ENCODE measurements at places on chromosomes 4 and X.

GRCh38 chr4:88212253-88212561, 53.8 kb upstream of the ABCG2 start:
- DNase-seq = no peak

DNA sequence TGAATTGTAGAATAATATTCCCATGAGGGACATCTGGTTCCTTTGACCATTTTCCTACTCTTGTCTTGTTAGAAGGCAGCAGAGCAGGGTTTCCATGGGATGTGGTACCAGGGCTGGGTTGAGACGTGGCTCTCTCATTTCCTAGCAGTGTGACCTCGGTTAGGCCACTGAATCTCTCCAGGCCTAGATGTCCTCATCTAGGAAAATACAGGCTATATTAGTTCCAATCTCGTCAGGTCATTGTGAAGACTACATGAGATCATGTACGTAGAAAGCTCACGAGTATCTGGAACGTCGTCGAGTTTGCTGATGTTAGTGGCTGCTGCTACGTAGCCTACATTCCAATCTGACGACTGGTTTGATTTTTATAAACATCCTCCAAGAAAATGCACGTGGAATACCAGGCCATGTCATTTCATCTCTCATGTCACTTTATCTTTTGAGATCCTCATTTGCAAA, 278.2 kb upstream of the GATB start:
- DNase-seq = no peak

DNA sequence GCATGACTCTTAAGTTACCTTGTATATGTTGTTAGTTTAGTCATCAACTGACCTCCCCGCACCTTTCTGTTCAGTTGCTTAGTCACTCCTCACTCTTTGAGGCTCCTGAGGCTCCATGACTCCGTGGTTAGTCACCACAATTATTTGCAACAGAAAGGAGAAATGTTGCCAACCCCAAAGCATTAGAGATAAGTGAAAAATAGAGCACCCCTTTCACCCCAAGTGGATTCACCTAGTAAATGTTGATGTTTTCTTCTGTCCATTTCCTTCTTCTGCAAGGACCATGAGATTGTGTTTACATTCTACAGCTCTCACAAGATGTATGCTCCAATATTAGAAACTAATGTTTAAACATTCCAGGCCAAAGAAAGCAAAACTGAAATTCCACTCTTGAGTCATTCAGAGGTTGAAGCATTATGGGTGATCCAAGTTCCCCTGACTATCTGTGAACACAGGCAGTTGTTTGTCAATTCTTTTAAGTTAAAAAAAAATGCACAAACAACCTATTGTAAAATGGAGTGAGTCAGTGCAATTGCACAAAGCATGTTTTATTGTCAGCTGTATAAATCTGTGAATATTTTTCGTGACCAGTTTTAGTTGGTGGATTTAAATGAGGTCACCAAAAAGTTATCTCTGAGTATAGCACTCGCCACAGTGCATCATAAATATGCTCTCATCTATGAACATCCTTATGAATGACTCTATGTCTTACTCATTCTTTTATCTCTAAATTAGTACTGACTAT, 552.4 kb upstream of the MAGEB2 start:
- DNase-seq = no peak

DNA sequence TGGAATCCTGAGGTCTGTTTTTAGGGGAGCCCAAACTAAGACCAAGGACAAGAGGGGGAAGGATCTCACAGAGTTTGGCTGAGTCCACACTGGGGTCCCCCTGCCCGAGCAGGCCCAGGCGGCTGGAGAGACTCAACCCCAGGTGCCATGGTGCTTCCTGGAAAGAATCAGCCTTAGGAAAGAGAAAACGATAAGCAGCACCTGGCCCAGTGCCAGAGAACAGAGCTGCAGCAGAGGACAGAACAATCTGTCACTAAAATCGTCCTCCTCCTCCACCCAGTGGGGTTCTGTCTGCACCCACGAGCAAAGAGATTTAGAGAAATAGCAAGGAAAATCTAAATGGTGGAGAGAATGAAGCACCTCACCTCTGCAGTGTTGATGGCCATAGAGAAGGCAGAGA, 470.5 kb downstream of the BCOR start:
- no peak for DNase-seq

DNA sequence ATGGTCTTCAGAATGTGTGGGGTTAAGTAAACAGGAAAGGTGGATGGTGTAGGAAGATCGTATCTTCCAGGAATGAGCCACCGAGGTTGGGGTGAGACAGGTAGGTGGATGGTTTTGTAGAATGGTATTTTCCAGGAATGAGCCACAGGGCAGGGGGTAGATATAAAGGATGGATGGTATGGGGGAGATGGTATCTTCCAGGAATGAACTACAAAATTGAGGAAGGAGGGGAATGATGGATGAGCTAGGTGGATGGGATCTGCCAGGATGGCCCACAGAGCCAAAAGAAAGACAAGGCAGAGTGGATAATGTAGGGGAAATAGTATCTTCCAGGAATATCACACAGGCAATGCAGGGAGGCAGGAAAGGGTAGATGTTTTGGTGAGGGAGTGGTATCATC, 60.0 kb downstream of the MAOA start:
- DNase-seq = no peak

- no peak for DNase-seq
Measured at GRCh38 chr4:129823105-129823504, 727.2 kb downstream of the C4orf33 start.

- no peak for DNase-seq
Measured at GRCh38 chrX:57417827-57418226, 131.3 kb downstream of the FAAH2 start.

GRCh38 chr4:14918336-14918735, 83.9 kb upstream of the CPEB2 start:
- no peak for DNase-seq

DNA sequence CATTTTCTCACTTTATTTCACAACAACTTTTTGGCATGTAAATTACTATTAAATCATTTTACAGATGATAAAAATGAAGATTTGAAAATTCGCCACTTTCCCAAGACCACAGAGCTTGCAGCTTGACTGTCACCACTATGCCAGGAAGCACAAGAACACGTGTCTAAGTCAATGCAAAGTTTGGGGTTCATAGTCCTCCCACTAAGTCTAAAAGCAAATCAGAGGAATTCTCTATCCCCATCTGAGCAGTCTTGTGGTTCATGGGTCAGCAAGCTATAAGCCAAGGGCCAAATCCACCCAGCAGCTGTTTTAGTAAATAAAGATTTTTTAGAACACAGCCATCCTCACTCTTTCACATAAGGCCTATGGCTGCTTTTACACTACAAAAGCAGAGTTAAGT, 833.3 kb upstream of the INTU start:
- no peak for DNase-seq

- DNase-seq = no peak
Measured at GRCh38 chr4:14445882-14446281, 556.4 kb upstream of the CPEB2 start.

DNA sequence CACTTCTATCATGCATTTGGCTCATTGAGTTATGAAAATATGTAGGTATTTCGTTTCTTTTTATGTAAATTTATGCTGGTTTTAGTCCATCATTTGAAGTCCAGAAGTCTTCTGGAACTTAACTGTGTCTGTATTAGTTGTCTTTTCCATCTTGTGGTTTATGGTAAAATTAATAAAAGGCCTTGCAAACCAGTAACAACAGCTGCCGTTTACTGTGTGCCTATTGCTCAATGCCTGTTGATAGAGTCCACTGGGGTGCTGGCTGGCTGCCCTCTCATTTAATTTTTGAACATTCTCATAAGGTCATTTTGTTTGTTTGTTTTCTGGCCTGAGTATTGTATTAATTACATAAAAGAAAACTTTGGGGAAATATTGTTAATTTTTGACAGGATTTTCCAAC, 98.0 kb downstream of the NAA11 start:
- DNase-seq = no peak

DNA sequence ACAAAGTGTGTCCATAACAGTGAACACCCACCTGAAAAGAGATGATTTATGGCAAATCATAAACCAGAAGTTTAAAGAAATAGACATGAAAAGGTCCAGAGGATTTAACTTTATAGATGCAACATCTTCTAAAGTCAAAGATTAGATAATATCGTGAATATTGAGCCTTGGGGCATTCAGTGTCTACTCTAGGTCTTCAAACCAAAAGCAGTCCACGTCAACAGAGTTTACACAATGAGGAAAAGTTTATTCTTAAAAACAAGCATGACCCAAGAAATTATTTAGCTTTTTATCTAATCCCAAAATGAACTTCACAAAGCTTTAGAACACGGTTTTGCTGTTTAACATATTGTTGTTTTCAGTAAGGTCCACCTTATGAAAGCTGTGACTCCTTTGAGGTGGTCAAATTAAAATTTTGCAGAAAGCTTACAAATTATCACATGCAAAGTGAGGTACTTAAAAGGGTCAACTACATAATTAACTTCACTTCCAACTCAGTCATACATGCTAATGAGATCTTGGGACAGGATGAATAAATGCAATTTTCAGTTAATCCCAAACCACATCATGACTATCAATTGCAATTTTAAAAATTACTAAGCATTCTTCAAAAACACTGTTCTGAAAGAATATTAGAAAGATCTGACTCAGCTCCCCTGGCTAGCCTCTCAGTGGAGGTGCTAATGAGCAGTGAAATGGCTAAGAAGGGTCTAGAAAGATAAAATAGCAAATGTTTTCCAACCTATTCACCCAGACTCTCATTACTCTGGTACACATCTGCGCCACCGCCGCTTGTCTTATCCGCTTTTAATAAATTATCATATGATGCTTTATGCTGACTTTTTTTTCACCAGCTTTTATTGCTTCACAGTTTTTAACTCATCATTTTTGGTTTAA, 92.4 kb upstream of the WDR17 start:
- DNase-seq = no peak

GRCh38 chr4:26034849-26035248, 120.8 kb downstream of the SMIM20 start:
- DNase-seq = no peak
